ENCODE measurements at places on chromosomes 2 and 18.

- no peak for DNase-seq
Observed at GRCh38 chr2:216777637-216778273, 82.1 kb downstream of the TNP1 start.

GRCh38 chr2:80475970-80476369 lies 171.4 kb upstream of the LRRTM1 start:
- DNase-seq, result no peak

- no peak for DNase-seq
Observed at GRCh38 chr18:59051470-59052165, 88.1 kb upstream of the SEC11C start.

DNA sequence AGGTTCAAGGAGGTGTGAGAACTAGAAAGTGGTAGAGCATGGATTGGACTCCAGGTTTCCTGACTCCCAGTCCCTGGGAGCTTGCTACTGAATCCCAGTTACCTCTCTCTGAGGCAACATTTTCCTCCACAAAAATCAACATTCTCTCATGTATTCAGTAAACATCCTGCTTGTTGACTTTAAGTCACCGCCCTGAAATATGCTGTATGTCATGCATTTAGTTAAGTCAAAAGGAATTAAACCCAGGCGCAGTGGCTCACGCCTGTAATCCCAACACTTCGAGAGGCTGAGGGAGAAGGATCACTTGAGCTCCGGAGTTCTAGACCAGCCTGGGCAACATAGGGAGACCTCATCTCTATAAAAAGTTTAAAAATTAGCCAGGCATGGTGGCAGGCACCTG lies 3.8 kb downstream of the MATN3 start:
- no peak for DNase-seq

DNA sequence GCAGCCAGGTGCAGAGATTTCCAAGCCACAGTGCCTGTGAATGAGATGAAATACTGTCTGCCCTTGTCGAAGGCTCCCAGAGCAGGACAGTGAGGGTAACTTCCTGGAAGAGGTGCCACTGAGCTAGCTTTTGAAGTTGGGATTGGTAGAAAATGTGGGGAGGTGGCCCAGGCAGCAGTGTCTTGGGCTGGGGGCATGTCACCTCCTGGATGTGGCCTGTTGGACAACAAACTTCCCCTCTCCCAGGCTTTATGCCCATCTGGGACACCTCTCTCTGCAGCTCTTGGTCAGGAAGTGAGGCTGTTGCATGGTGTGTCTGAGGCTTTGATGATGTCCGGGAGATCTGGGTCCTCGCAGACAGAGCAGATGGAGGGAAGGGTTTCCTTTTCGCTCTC lies 151.4 kb downstream of the DYSF start:
- DNase-seq, result no peak

- no peak for DNase-seq
Observed at GRCh38 chr18:78948221-78948620, 31.4 kb upstream of the SALL3 start.

- DNase-seq, result no peak
Observed at GRCh38 chr2:121123268-121123667, 161.7 kb downstream of the TFCP2L1 start.

DNA sequence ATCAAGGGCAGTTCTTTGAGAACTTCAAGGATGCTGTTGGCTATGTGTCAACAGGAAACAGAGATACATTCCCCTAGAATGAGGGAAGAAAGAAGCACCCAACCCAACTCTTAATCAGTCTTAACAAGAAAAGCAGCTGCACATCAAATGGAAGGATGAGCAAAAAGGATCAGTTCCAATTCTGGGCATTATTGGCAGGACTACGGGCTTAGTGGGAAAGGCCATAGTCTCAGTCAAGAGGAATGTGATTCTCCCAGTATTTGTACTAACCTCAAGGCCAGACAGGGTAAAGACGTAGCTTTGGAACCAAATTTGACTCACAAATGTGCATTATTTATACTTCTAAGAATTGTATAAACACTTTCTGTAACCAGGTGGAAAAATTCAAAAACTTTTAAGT lies 18.2 kb downstream of the BMP10 start:
- DNase-seq, result no peak

- DNase-seq, result no peak
Observed at GRCh38 chr2:126656431-126657147, 631 bp downstream of the GYPC start.

GRCh38 chr2:75853436-75853835 lies 142.7 kb upstream of the GCFC2 start:
- no peak for DNase-seq

DNA sequence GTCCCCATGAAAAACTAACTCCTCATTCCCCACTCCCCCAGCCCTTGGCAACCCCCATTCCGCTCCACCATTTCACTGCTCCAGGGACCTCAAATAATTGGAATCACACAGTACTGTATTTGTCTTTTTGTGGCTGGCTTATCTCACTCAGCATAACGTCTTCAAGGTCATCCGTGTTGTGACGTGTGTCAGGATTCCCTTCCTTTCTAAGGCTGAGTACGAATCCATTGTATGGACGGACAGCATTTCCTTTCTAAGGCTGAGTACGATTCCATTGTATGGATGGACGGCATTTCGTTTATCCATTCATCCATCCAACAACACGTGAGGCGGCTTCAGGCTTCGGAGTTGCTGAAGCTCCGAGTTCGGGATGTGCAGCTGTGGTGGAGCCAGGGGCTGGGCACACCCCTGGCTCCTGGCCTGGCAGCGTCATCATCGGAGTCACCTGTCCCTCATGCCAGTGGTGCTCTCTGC lies 1.2 kb upstream of the ASB1 start:
- DNase-seq, result no peak

DNA sequence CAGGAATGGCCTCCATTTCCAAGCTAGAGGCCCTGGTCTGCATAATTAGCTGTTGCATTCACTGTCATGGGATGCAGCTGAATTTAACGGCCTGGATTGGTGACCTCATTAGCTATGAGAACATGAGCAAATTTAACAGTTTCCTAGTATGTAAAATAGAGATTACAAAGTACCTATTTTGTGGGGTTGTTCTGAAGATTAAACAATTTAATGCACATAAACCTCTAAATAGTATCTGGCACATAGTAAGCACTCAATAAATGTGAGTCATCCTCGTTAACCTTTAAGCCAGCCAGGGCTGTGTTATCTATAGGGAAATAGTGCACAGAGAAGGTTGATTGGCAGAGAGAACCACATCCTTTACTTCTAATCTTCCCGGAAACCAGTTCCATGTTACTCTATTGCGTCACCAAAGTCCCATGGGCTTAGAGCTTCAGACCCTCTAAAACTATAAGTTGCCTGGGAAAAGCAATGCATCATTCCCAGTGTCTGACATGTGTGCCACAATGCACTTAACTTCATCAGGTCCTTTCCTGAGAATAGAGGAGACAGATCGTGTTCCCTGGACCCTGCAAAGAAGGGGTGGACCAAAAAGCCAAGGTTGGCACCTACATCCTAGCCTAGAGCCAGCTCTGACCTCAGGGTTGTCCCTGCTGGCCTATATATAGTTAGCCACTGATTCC lies 196.5 kb downstream of the LNPK start:
- no peak for DNase-seq
